H1 (cell line): ENCODE measurements at places on chromosomes 16 and 17. TPM values are rescaled to one million over a fixed set of nuclear protein-coding genes. Genes with fewer than 3 reads are reported as not detected.
A peak's percentile ranks its signal among the peaks of the same experiment; 100 is the strongest.

GRCh38 chr17:46063241-46063640, 64.2 kb downstream of the STH start:
- no peak for DNase-seq

DNA sequence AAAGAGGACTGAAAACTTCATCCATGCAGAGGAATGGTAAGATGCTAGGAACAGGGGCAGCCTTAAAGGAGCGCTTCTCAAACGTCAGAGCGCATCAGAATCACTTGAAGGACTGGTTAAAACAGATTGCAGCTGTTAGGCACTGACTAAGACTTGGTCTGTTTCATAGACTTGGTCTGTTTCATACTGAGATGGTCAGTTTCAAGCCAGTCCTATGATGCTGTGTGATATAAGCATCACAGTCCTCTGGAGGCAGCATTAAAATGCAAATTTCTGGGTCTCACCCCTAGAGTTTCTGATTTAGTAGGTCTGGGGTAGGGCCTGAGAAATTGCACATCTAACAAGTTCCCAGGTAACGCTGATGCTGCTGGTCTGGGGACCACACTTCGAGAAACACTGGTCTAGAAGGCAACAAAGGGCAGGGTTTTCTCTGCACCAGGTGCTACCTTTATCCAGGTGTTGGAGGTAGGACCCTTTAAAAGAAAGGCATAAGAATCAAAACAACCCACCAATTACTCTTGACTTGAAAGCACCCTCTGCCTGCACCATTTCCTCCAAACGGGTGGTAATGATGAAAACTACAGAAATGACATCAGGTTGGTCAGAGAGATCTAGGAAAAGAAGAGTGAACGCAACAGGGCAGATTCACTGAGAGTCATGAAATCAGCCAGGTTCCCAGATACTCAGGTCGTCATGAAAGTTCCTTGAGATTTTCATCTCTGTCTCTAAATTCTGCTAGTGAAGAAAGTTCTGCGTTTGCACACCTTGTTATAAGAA, 95.0 kb upstream of the RCVRN start:
- DNase-seq = no peak

NRN1L gene
- 4.1 and 4.9 TPM in 2 replicates for total RNA-seq

- no peak for DNase-seq
Observed at GRCh38 chr17:40952661-40953060, 14.1 kb downstream of the KRT39 start.

MYH11 gene
- 0.71 and 0.78 TPM in 2 replicates for total RNA-seq

GRCh38 chr16:337975-338575, 14.4 kb downstream of the AXIN1 start:
- no peak for DNase-seq

DNA sequence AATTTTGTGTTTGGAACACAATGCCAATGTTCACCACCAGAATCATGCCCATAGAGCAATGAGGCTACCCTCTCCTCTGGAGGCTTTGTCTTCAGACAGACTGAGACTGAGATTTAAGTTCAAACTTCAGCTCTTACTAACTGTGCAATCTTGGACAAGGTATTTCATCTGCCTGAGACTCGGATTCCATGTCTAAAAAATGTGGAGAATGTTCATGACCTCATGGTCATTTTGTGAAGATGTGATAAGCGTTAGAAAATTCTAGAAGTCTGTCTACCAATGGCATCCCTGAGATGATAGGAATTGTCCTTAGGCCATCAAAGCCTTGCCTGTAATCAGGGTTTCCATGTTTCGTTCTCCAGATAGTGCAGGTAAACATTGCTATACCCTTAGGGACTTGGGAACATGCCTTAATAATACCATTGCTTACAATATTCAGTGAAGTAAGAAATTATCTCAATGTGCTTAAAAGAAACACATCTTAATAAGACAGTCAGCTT, 388.2 kb upstream of the MAF start:
- DNase-seq = no peak

GRCh38 chr16:28821874-28822519, 802 bp upstream of the ATXN2L start:
- DNase-seq = no peak

DNA sequence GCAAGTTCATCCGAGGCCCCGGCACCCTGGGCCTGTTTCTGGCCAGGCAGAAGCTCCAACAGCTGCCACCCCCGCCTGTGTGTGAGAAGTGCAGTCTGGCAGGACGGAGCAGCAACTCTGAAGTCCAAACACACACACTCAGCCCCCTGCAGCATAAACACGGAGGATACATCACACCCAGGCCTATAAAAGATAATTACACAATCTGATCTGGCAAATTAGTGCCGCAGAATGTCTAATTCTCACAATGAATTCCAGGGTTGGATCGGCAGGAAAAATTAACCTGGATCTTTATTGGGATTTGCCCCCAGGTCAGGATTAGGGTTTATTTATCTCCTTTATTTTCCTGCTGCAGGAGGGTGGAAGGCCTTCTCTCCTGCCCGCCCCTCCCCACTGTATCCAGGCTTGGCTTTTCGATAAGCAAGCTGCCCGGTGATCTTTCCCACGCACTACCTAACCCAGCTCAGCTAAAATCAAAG, 311.4 kb downstream of the SOX9 start:
- no peak for DNase-seq

SNF8 gene
- total RNA-seq = 130 and 133 TPM in 2 replicates

- DNase-seq = no peak
Observed at GRCh38 chr17:1729966-1730325, 5.4 kb downstream of the WDR81 start.

- DNase-seq = no peak
Observed at GRCh38 chr17:46158323-46159296, 34.6 kb downstream of the KANSL1 start.

GRCh38 chr16:70421014-70421413, 17.9 kb downstream of the ST3GAL2 start:
- no peak for DNase-seq

- DNase-seq = no peak
Observed at GRCh38 chr16:67407788-67408452, 8.4 kb downstream of the ZDHHC1 start.

GRCh38 chr16:67248073-67248400, 742 bp upstream of the SLC9A5 start:
- peak; percentile 58 for DNase-seq

DNA sequence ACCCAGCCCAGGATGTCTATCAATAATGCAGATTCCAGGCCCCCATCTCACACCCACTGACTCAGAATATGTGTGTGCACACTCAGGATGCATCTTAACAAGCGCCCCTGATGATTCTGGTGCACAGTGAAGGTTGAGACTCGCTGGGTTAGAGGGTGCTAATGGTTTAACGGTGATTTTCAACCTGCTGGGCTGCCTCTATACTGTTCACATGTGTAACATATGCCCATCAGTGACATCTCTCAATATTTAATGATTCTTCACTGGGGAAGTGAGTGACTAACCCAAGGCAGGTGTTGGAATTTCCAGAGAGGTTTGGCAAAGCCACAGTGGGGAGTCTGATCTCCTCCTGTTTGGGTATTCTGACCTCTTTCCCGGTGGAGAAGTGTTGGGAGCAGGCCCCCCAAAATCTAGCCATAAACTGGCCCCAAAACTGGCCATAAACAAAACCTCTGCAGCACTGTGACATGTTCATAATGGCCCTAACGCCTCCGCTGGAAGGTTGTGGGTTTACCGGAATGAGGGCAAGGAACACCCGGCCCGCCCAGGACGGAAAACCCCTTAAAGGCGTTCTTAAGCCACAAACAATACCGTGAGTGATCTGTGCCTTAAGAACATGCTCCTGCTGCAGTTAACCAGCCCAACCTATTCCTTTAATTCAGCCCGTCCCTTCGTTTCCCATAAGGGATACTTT, 4.1 kb upstream of the DOC2B start:
- DNase-seq = no peak

ZNF48 gene
- total RNA-seq = 40.6 and 41.2 TPM in 2 replicates

GRCh38 chr17:55242476-55242875, 22.3 kb upstream of the HLF start:
- no peak for DNase-seq

DNA sequence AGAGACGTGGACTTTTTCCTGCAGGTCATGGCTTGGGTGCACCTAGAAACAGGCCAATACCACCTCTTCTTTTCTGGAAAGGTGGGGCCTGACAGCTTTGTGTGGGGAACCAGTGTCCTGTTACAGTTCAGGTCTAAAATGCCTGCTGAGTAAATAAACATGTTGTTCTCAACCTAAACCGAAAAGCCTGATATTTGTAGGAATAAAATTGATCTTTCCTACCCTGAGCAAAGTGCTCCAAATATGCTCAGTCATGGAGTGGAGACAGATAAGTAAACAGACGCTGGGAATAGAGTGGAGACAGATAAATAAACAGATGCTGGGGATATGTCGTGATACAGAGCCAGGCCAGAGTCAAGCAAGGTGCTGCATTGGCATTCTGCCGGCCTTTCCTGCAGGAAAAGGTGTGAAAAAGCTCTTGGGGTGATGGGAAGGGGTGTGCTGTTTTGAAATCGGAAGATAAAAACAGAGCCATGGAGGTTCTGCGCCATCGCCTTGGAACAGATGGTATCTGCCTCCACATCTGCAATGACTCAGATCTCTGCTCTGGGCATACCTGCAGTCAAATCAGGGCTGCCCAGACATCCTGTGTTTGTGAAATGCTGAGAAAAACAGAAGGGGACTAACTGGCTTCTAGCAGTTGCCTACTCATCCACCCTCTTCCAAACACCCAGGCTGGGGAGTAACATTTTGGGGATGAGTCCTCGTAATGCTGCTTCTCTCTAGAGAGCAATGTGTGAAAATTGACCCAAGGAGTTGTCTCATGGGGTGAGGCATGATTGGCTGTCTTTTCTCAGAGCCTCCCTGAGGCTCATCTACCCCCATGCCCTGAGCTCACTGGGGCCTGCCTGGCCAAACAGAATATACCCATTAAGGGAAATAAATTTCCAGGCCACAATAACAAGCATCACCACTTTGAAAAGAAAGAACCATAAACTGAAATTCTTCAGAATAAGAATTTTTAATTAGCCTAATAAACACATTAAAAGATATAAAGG, 16.8 kb upstream of the TRPV2 start:
- no peak for DNase-seq

DNA sequence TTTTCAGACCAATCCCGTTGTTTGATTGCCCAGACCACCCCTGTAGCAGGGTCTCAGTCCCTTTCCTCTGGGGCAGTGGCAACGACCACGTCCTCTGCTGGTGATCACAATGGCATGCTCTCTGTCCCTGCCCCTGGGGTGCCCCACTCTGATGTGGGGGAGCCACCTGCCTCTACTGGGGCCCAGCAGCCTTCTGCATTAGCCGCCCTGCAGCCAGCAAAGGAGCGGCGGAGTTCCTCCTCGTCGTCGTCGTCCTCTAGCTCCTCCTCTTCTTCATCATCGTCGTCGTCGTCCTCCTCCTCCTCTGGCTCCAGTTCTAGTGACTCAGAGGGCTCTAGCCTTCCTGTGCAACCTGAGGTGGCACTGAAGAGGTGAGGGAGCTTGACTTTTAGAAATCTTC, 9.2 kb downstream of the ELOB start:
- DNase-seq = no peak

DNA sequence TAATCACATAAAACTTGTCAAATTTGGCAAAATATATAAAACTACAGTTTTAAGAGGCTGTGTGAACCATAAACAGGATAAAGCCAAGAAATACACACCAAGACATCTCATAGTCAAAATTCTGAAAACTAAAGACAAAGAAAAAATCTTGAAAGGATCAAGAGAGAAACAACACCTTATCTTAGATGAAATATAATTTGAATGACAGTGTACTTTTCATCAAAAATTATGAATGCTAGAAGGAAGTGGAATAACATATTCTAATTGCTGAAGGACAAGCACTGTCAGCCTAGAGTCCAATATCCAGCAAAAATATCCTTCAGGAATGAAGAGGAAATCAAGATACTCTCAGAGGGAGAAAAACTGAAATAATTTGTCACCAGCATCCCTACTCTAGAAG, 37.2 kb downstream of the PIK3R5 start:
- no peak for DNase-seq

- DNase-seq = no peak
Observed at GRCh38 chr17:44308865-44309264, 464 bp downstream of the RUNDC3A start.

DNA sequence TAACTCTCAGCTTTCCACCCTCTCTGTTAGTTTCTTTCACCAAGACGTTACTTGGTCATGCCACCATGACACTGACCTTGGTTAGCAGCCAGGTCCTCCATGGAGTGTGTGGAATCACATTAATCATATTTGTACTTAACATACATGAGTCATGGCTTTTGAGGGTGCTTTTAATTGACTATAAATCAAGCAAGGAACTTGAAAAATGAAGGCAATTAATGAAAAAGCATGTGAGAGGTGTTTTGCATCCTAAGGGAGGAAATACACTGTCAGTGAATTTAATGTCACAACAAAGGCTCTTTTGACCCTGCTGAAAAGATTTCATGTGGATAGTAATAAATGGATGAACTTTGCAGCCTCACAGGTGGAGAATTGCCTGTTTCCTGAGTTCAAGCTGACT, 240.7 kb downstream of the CDH13 start:
- no peak for DNase-seq

- no peak for DNase-seq
Observed at GRCh38 chr16:9840761-9841665, 341.2 kb downstream of the GRIN2A start.

GRCh38 chr17:1561420-1562175, 994 bp downstream of the PITPNA start:
- DNase-seq = peak; percentile 62

- DNase-seq = no peak
Observed at GRCh38 chr16:58938811-58939210, 204.7 kb upstream of the GOT2 start.

DNA sequence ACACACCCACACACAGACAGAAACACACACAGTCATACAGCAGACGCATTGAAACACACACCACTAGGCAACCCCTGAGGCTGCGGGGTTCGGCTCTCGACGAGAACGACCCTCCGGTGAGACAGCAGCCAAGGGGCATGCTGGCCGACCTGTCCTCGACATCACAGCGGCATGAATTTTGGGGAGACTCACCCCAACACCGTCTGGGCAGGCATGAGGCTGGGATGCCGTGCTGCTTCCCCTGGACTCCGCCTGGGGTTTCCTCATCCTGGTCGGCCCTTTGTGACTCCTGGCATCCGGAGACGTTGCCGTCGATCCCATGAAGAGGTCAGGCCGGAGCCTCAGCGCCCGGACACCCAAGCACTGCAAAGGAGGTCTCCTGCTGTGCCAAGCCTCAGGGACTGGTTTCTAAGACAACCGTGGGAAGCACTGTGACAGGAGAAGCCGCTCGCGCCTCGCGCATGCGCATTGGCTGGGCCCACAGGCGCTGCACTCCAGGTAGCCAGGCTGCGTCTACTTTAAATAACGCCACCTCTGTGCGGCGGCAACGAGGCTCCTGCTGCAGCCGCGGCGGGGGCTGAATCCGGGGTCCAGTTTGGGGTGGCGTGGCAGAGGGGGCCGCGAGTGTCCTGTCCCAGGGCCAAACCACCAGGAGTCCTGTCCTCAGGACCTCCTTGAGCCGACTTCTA, 13.8 kb upstream of the KCNJ18 start:
- no peak for DNase-seq

- no peak for DNase-seq
Observed at GRCh38 chr17:28725166-28725659, 820 bp downstream of the TLCD1 start.

CHP2 gene
- 1.6 and 1.7 TPM in 2 replicates for total RNA-seq
